Endothelial cell of umbilical vein (primary cell): ENCODE measurements at places on chromosomes 6 and 20.

DNA sequence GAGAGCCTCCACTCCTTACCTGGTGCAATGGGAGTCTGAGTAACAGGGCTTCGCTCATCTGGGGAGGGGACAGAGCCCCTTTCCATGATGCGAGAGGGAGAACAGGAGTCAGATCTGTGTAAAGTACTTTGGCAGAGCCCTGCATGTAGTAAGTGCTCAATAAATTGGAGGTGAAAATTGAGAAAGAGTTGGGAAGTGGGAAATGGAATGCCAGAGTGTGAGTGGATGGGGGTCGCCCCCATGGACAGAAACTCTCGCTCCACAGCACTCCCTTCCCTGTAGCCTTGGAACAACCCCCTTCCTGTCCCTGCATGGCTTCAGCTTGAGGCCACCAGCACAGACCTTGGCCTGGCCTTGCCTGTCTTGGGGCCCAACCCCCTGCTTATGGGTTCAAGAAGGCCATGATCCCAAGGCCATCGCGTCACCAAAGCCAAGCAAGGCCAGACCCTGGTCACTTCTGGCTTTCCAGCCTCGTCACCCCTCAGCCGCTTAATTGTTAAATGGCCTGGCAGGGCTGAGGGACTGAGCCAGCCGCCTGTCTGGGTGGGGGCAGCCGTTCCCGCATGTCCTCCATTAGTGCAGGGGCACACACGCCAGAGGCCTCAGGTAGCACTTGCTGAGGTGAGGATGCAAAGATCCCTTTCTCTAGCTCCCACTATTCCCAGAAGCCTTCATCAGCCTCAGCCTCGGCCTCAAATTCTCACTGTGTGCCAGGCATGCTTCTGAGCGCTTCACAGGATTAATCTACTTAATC is 93.7 kb upstream of the PTPN1 start:
- DNase-seq, result no peak

DNA sequence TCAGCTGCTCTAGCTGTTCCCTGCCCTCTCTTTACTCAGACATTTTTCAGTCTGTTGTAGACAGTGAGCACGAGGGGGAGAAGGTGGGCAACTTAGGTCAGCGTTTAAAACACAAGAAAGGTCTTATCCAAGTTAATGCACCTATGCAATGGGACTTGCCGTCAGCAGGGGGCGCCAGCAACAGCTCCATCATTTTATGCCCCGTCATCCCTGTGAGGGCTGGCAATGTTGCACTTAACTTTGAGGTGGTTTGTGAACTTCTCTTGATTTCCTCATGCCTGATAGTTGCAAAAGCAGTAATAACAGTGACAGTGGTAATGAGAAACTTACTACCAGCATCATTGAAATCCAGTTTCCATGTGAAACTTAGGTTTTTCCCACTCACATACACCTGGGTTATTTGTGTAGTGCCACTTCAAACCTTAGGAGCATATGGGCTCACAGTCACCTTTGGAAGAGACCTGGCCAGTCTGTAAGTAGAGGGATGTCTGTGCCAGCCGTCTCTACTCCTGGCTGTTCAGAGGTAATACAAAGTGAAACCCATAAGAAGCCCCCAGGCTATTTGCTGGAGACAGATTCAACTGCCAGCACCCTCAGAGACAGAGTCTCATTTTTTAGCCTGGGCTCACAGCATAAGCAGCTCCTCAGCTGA is 44.9 kb upstream of the ID1 start:
- DNase-seq, result peak; percentile 79

GRCh38 chr20:16864069-16864468 is 115.9 kb downstream of the OTOR start:
- no peak for DNase-seq

GRCh38 chr6:151663559-151663958 is 143.9 kb upstream of the ESR1 start:
- DNase-seq, result no peak

GRCh38 chr6:44779130-44779826 is 391.8 kb downstream of the CDC5L start:
- DNase-seq, result no peak

DNA sequence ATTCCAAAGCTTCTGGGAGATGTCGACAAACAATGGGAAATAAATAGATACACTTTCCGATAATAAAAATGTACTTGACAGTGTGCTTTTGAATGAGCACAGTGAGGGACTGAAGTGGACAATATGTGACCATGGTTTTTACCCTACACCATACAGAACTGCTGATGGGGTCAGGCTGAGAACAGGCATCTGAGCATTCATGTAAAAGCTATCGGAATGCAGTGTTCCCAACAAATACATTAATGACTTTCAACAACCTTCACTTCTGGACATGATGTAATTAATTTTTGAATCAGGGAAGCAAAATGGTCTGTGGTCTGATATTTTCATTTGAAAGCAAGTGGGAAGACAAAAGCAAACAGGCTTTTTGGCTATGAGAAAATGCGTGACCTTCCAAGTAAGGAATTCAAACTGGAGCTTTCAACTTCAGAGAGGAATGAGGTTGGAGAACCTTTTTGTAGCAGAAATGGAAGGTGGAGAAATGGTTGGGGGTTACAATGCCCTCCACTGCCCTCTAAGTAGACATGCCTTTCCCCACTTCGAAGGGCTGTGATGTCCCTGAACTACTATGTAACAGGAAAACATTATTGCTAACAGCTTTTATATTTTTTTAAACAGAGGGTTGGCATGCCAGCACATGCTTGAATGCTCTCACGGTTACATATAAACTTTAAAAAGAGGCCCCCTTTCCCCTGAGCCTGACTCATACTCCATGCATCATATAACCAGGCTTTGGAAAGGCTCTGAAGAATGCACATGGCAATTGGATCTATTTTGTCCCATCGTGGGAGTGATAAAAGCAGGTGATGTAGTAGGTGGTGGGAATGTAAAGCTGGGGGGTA is 203.5 kb upstream of the CITED2 start:
- no peak for DNase-seq
